ENCODE measurements at places on chromosomes 1 and 21.

- no peak for DNase-seq
Measured at GRCh38 chr1:159223004-159223403, 18.3 kb downstream of the ACKR1 start.

GRCh38 chr1:3685222-3685621 is 32.9 kb downstream of the TP73 start:
- no peak for DNase-seq

DNA sequence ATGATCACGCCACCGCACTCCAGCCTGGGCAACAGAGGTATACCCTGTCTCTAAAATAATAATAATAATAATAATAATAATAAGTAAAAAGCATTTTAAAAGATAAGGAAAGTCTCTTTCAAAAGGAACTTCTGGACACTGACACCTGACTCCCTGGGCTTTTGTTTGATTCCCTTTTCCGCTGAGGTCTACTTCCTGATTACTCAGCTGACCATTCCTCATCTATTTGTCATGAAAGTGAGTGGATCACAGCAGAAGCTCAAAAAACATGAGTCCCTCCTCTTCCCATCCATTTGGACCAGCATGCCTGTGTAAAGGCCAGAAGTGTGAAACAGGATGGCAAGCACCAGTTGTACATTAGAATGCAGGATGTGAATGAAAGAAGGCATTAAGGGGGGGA is 61.1 kb upstream of the FBXO28 start:
- DNase-seq: no peak

DNA sequence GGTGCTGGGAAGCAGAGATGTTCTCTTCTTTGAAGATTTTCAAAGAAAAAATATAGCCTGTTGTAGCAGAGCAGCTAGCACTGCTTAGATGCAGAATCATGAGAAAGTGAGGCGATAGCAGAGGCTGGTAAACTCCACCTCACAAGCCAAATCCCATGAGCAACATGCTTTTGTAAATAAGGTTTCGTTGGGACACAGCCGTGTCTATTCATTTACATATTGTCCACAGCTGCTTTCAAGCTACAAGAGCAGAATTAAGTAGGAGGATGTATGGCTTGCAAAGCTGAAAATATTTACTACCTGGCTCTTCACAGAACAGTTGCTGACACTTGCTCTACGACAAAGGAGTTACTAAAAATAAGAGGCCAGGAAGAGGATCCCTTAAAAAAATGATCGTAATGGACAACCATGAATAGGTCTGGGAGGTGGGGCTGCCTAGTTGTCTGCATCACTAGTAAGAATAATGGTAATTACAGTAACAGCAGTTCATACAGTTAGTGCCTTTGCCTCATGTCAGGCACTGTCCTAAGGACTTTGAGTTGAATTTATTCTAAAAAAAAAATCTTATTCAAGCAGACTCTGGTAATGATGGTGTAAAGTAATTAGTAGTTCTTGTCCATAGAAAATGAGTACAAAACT is 622.0 kb downstream of the KIF26B start:
- DNase-seq: no peak

DNA sequence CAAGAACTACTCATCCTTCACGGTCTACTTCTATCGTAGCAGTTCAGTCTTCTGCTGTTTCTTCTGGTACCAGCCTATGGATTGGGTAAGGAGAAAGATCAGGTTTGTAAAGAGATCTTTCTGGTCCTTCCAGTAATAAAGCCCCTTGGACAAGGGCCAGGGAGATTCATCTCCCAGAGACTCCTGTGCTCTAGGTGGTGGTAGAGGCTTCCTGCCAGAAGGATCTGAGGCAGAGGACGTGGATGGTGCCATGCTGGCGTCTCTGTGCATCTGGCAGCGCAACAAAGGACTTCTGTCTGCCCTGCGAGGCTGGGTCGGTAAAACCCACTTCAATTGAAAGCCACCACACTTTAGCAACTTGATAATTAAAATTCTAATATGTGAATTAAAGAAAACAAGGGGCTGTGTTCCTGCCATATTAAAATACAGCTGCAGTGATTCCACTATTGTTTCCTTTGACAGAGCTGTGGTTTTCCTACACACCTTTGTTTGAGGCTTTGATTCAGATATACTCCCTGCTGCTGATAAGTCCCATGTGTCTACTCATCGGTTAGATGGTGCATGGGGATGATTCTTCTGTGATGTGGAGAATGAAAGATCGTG is 73.6 kb downstream of the ROR1 start:
- DNase-seq: no peak

DNA sequence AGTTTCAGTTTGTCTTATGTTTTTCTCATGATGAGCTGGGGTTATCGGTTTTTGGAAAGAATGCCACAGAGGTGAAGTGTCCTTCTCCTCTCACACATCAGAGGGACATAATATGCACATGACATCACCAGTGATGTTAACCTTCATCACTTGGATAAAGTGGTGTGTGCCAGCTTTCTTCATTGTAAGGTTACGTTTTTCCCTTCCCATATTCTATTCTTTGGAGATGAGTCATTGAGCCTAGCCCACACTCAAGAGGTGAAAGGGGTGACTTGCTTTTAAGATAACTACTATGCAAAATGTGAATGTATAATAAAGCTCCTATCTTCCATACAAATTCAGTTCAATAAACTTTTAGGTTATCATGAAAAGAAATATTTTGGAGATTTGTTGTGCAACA is 36.7 kb upstream of the MAGI3 start:
- no peak for DNase-seq

DNA sequence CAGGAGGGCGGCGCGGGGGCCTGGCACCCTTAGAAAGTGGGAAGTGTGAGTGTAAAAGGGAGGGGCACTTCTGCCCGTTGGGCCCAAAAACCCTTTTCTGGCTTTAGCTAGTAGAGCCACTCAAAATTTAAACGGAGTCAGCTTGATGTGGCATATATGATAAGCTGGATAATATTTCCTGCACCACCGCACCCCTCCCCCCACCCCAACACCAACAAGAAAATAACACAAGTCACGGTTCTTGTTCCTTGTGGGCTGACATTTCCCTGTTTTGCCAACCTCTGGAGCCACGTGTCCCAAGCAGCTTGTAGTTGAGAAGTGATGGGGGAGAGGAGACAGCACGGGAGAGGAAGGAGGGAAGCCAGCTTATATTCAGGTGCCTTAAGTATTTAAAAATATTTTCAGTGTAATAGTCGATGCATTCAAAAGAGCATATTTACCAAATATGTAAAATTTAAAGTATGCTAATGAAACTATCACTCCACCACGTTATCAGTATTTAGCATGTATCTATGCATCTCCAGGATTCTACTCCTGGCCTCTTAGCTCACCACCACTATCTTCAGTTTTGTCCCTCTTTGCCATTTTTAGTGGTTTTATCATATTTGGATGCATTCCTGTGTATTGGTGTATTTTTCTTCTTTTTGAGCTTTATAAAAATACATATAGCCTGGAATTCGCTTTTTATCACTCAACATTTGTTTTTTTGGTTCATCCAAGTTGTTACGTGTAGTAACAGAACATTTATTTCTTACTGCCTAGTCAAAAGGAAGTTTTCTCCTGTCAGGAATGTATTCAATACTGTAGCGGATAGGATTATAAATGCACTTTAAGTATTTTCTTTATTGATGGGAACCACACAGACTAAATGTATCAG is 773 bp upstream of the DDX59 start:
- peak; percentile 25 for DNase-seq

DNA sequence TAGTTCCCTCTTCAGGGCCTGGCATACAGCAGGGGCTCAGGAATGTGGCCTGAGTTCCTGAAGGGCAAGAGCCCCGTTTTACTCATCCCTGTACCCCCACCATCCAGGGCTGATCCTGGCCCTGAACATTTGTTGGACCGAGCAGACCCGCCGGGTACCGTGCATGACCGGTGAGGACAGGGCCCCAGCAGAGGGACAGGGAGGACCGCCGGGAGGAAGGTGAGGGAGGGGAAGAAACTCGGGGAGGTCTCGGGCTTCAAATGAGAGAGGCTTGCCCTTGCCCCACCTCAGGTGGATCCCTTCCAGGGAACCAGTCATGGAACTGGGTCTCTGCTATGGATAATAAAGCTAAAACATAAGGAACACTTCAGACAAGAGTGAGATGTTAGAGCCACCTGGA is 167.8 kb upstream of the KLHDC7A start:
- no peak for DNase-seq

DNA sequence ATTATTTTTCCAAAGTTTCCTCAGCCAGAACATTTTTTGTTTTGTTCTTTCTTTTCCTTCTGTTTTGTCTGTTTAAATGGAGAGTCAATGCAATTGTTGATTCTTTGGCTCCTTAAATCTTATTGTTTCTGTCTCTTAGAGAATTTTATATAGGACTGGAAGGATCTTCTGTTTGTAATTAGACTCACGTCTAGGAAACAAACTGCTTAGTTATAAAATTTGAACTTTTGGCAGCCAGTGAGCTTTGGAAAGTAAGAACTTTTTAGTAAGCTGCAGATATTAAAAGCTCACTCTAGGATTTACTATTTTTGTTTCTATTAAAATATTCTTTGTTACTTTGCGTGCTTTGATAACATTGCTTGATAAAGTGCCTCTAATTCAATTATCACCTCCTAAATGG is 109.8 kb upstream of the HNRNPU start:
- no peak for DNase-seq

DNA sequence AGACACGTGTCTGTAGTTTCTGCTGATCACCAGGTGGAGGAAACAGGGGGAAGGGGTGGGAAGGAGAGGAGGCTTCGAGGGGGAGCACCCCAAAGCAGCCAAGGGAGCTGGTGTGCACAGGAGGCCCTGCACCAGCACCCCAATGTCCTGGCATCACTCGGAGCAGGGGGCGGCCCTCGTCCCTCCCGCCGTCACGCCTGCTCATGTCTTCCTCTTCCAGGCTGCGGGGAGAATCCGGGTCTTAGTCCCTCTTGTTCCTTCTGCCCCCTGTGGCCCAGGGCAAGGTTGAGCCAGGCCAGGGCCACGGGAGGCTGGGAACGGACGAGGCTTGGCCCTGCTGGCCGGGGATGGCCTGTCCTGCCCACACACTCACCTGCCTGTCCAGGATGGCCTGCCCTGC is 21.4 kb upstream of the ARHGEF16 start:
- DNase-seq: no peak

DNA sequence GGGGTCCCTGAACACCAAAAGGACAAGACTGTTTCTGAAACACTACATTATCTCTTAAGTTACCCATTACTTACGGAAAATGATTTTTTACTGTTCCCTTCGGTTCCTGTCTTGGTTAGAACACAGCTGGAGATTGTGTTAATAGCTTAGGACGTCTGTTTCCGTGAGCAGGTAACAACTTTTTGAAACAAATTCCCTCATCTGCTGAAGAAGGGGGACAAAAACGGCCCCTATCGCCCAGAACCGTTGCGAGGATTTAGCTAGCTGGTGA is 67.8 kb downstream of the SLC35A3 start:
- DNase-seq: no peak

DNA sequence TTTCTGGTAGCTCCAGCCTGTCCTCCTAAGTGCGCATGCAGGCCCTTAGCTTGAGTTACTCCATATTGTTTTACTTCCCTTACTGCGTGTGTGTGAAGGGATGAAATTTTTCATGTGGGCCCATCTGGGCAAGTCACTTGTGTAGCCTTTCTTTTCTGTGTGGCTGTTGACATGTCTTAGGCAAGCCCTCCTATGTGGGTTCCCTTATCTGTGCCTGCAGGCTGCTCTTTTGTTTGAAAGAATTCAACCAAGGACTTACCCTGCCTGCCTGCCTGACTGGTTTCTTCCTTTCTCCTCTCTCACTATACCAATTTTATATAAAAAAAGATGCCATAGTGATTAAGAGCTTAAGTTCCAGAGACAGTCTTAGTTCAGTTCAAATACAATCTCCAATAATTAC is 249.3 kb downstream of the ATG4C start:
- no peak for DNase-seq

DNA sequence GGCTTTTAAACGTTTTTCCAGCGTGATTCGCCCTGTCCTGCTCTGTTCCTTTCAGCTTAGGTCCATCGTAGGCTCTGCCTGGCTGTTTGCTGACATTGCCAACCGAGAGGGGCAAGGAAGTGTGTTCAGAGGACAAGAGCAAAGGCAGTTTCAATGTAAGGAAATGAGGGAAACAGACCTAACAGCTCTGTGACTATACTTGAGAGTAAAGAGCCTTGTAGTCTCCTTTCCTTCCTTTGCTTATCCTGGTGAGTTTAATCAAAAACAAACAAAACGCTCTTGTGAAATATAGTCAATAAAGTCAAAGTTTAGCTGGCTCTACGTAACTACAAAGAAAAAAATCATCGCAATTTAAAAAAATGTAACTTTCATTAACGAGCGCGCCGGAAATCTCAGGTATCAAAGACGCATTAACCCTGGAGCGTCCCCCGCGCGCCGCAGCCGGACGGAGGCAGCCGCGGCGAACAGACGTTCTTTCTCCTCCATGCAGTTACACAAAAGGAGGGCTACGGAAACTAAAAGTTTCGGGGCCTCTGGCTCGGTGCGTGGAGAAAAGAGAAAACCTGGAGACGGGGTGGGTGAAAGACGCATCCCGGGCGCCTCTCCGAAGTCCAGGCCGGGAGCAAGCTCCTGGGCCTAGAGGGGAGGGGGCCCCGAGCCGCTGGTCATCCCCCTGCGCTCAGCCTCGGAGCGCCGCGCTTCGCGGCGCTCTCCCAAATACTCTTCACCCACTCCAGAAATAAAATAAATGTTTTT is 617 bp upstream of the ADGRL2 start:
- no peak for DNase-seq

DNA sequence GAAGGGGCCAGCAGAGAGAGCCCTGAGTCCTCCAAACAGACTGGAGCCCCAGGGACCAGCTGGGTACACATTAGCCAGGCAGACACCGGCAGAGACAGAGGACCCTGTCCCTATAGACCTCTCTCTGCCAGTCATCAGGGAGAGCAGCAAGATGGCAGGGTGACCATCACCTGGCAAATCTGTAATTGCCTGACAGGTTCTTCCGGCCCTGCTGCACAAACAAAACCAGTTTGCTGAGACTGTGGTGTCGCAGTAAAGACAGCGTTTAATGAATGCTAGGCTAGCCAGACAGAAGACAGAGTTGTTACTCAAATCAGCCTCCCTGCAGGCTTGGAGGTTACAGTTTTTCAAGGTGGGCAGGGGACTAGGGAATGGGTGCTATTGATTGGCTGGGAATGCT is 618.9 kb downstream of the NPHP4 start:
- no peak for DNase-seq

DNA sequence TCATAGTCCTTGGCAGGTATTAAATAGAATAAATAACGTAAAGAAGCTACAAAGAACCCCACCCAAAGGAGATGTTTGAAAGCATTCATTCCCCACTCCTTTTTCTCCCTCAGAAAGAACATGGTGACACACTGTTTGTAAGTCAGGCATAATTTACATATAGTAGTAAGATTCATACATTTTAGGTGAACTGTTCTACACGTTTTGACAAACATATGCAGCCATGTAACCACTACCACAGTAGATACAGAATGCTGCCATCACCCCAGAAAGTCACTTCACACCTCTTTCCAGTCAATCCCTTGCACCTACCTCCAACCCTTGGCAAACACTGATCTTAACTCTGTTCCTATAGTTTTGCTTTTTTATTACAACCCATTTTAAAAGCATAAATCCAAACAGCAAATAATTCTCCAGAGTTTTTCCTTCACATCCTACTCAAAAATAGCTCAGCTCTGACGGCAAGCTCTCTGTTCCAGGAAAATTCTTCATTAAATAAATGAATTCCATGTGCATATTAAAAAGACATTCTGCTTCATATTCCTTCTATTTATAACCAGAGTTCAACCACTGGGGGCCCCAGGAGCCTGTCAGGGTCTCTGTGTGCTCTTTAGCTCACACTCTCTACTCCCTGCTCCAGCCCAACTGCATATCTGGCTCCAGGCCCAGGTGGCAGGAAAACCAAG is 258.8 kb downstream of the PLPP3 start:
- no peak for DNase-seq

Measured in CD4-positive, alpha-beta T cell treated with Interleukin-15 for 1 hour (primary cell).